Stimulated activated CD8-positive, alpha-beta memory T cell treated with anti-CD3 and anti-CD28 coated beads, Interleukin-15, amount 100 ng/mL, for 1 hour (primary cell): ENCODE measurements at places on chromosomes 16 and 17.
A peak's percentile ranks its signal among the peaks of the same experiment; 100 is the strongest.

GRCh38 chr16:69840975-69841374, 78.8 kb downstream of the WWP2 start:
- DNase-seq: no peak

- no peak for DNase-seq
These were observed 4.3 kb downstream of the SDK2 start for GRCh38 chr17:73639932-73640331.

DNA sequence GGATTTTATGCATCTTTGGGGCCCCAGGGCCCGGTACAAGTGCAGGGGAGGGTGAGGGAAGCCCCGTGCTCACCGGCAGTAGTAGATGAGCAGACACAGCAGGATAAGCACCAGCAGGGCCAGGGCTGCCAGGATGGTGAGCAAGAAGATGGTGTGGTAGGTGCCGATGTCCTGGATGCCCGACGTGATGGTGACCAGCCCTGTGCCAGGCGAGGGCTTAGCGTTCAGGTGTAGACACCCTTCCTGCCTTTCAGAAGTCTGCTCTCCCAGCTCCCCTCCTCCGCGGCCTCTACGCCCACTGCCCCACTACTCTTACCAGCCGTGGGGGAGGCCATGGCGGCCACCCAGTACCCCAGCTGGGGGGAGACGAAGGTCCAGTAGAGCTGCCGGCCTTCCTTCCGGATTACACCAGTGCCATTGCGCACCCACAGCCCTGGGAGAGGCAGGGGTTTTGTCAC, 8.0 kb downstream of the FAM171A2 start:
- no peak for DNase-seq

DNA sequence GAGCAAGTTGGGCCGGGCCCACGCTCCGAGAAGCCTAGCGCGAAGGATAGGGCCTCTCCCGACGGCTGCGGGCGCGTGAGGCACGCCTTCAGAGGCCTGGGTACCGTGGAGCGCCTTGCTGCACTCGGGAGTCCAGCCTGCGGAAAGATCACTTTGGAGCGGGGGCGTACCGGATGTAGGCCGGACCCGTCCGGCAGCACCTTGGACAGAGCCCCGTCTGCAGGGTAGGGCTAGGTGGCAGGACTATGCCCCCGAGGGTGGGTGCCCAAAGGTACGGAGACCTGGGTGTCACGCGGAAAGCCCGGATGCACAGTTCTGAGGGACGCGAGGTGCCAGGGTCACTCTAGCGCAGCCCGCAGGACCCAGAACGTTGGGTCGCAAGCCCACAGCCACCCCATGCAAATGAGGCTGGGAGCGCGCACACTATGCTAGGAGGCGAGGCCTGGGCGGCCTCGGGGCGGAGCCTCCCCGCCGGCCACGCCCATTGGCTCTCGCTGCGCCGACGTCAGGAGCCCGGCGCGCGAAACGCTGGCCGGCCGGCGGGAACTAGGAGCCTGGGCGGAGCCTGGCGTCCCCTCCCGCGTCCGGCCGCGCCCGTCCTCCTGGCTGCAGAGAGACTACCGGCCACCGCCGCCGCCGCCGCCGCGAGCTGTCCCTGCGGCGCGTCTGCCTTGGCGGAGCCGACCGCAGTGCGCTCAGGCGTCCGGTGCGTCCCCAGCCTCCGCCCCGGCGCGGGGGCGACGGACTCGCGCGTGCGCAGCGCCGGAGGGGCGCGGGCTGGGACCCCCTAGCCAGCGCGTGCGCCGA, at the start of gene PAQR4:
Gene PAQR4, plus strand, starts transcription at position 611 of the 807 bp plus-strand sequence. CDS start 327 bp downstream, outside the sequence.
- peak; percentile 39 for DNase-seq

DNA sequence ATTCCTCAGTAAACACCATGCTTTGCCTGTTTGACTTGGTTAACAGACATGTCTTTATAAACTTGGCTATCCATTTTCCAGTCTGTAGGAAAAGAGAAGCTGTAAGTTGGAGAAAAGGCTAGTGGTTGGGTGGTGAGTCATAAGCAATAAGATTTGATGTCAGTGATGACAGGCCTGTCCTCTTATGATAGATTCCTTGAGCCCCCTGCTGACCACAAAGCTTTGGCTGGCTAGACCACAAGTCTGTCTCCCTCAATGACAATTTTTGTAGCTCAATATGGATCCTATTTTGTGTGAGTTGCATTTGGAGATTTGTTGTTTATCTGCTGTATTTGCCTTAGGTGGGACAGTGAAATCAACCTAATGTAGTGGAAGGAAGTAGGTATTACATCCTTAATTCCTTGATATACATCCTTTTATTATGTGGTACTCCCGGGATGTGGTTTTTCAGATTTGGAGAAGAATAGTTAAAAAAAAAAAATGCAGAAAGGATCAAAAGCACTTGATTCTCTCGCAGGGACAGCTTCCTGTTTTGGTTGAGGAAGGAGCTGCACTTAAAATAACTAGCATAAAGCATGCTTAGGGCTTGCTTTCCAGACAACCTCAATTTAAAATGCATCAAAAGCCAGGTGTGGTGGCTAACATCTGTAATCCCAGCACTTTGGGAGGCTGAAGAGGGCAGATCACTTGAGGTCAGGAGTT, 67.4 kb downstream of the SIAH1 start:
- no peak for DNase-seq
